RWPE2 (cell line): ENCODE measurements at places on chromosomes 16 and 17.
A peak's percentile ranks its signal among the peaks of the same experiment; 100 is the strongest.

- DNase-seq = no peak
- no peaks in the 10 kb centered on the region for H3K4me1 ChIP-seq
- no peaks in the 10 kb centered on the region for H3K36me3 ChIP-seq
- no peak overlapping the region for H3K27ac ChIP-seq
- H3K27me3 ChIP-seq = no peaks in the 10 kb centered on the region
These were observed 8.2 kb upstream of the FOXJ1 start for GRCh38 chr17:76149214-76149613.

GRCh38 chr17:51407576-51407975 lies 147.2 kb downstream of the UTP18 start:
- H3K27me3 ChIP-seq = peaks cover 9% of the 10 kb centered on the region
- no peak for DNase-seq
- H3K4me3 ChIP-seq = no peak overlapping the region
- H3K4me1 ChIP-seq = no peaks in the 10 kb centered on the region
- no peak overlapping the region for H3K27ac ChIP-seq

DNA sequence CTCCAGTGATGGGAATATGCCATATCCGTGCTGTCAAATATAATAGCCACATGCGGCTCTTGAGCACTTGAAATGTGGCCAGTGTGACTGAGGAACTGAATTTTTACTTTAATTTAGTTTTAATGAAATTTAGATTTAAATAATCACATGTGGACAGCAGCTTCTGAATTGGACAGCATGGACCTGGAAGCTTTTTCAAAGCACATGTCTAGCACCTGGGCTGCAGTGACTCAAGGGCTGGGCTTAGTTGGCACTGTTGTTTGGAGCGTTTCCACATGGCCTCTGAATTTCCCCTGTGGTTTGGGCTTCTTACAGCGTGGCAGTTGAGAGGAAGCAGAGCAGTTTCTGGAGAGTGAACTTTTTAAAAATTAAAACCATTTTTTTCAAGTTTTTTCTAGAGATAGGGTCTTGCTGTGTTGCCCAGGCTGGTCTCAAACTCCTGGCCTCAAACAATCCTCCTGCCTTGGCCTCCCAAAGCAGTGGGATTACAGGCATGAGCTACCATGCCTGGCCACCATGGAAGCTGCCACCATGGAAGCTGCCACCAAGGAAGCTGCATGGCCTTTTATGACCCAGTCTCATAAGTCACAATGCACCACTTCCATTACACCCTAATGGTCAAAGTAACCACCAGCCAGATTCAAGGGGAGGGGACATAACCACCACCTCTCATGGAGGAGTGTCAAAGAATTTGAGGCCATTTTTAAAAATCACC lies 6.7 kb upstream of the TOB1 start:
- H3K36me3 ChIP-seq = no peaks in the 10 kb centered on the region
- no peak overlapping the region for H3K27ac ChIP-seq
- peaks cover 12% of the 10 kb centered on the region for H3K4me1 ChIP-seq

GRCh38 chr17:16987830-16988601 lies 16.1 kb upstream of the TNFRSF13B start:
- H3K27me3 ChIP-seq = no peaks in the 10 kb centered on the region
- no peaks in the 10 kb centered on the region for H3K36me3 ChIP-seq
- no peak for DNase-seq
- H3K27ac ChIP-seq = no peak overlapping the region

DNA sequence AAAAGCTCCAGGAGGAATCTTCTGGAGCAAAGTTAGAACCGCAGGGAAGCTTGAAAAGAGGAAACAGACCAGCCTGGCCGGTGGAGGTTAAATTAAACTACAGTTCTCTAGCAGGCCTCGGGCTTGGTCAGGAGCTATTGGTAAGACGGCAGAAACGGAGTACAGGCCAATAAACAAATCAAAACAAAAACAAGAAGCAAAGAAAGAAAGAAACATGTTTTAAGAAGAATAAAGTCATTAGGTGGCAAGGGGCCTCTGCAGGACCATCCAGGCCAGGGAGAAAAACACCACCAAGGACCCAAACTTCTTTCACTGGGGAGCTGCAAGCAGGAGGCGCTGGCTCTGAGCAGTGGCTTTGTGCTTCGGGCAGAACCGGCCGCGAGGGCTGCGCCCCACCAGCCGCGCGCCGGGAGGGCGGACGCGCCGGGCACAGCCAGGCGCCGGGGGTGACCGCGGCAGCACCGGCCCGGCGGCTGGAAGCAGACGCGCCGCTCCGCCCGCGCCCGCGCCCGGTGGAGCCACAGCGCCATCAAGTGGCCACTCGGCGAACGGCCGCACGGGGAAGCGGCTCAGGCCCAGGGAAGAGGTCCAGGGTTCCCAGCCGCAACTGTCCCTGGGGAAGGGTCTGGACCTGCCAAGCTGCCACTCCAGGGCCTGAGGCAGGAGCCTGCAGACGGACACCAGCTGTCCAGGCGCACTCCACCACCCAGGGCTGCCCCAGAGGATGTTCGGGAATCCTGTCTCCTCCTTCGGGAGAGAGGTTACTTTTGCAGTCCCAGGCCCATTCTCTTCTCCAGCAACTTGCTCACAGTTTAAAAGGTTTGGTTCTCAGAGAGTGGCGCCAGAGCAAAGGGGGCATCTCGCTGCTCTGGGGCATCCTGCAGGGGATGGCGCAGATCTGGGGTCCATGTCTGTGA lies 419.4 kb downstream of the SOX9 start:
- H3K27ac ChIP-seq = peak overlapping the region; percentile 40
- peaks cover 7% of the 10 kb centered on the region for H3K36me3 ChIP-seq

- H3K27ac ChIP-seq = no peak overlapping the region
- no peaks in the 10 kb centered on the region for H3K36me3 ChIP-seq
- DNase-seq = no peak
- H3K4me1 ChIP-seq = no peaks in the 10 kb centered on the region
- no peak overlapping the region for H3K4me3 ChIP-seq
These were observed 7.5 kb upstream of the DNAJA2 start for GRCh38 chr16:46980926-46981325.

DNA sequence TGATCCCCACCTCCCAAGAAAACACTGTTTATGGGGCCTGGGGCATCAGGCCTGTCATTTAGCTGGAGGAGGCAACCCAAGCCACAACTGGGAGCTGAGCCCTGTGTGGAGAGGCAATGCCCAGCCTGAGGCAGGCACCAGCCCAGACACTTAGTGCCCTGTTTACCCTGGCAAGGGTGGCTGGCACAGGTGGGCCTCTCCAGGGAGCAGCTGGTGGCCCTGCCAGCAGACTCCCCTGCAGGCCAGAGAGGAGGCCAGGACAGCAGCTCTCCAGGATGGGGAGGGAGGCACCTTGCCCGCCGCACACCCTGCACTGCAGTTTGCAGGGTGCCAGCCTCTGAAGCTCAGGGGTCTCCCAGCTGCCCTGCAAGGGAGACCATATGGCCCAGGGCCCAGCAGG lies 9.1 kb upstream of the TMEM92 start:
- H3K36me3 ChIP-seq = no peaks in the 10 kb centered on the region
- no peak overlapping the region for H3K27ac ChIP-seq
- H3K4me3 ChIP-seq = no peak overlapping the region

DNA sequence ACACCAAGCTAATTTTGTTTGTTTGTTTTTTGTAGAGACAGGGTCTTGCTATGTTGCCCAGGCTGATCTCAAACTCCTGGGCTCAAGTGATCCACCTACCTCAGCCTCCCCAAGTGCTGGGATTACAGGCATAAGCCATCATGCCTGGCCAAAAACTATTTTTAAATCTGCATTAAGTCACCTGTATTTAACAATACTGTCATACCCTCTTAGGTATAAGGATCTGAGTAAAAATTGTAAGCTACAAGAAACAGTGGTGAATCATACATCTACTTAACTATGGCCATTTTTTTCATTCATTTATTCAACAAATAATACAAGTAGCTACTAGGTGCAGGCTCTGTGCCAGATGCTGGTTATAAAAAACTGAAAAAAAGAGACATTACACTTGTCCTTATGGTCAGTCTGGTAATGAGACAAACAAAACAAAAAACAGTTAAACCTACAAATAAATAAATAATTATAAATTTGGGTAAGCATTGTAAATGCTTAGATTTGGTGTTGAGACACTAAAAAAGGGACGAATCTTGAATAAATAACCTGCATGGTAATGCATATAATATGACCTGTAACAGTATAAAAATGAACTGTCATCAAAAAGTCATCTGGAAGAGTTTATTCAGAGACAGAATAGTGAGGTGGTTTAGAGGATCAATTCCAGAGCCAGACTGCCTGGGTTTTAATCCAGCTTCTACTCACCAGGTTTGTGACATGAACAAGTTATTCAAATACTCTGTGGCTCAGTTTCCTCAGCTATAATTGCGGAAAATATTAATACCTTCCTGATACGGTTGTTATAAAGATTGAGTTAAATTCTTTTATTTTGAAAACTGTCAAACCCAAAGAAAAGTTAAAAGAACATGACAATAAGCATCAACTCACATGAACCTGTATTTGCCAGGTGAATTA lies 26.8 kb downstream of the BRIP1 start:
- H3K27me3 ChIP-seq = no peaks in the 10 kb centered on the region
- H3K4me1 ChIP-seq = peaks cover 12% of the 10 kb centered on the region
- H3K36me3 ChIP-seq = peaks cover 73% of the 10 kb centered on the region
- no peak for DNase-seq
- H3K4me3 ChIP-seq = no peak overlapping the region
- no peak overlapping the region for H3K27ac ChIP-seq

- H3K4me1 ChIP-seq = peaks cover 2% of the 10 kb centered on the region
- H3K36me3 ChIP-seq = no peaks in the 10 kb centered on the region
- no peak overlapping the region for H3K27ac ChIP-seq
- no peak overlapping the region for H3K4me3 ChIP-seq
These were observed 16.0 kb upstream of the DLX4 start for GRCh38 chr17:49952912-49953497.
